ENCODE measurements at places on chromosomes 5 and 9. TPM values are rescaled to one million over a fixed set of nuclear protein-coding genes. Genes with fewer than 3 reads are reported as not detected.

Gene INSL6
- polyA plus RNA-seq = not detected

DNA sequence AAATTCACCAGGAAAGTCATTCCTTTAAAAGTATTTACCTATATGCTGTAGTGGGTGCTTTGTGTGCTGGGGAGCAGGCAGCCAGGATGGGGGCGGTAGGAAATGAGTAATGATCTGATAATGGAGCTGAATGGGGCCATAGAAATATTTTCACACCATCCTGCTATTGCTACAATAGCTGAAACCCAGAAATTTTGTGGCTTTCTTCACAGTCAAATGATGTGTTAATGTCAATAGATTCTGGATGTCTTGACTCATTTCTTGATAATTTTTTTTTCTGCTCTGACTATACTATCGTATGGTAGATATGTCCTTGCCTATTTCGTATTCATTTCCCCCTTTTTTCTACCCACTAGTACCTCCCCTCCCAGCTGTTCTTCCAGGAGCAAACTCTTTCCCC is 59.5 kb downstream of the RORB start:
- no peak overlapping the region for H3K4me3 ChIP-seq
- DNase-seq = no peak
- no peak overlapping the region for H3K27ac ChIP-seq
- H3K36me3 ChIP-seq = no peaks in the 10 kb centered on the region
- peaks cover 2% of the 10 kb centered on the region for H3K27me3 ChIP-seq

- H3K4me1 ChIP-seq = no peaks in the 10 kb centered on the region
- no peaks in the 10 kb centered on the region for H3K36me3 ChIP-seq
- no peak for DNase-seq
- no peaks in the 10 kb centered on the region for H3K27me3 ChIP-seq
- H3K27ac ChIP-seq = no peak overlapping the region
Measured at GRCh38 chr9:90502134-90502533, 140.5 kb downstream of the DIRAS2 start.

- DNase-seq = peak; percentile 17
- H3K4me1 ChIP-seq = peaks cover 38% of the 10 kb centered on the region
- peak overlapping the region; percentile 88 for H3K27ac ChIP-seq
- H3K4me3 ChIP-seq = peak overlapping the region; percentile 90
- no peaks in the 10 kb centered on the region for H3K27me3 ChIP-seq
Measured at GRCh38 chr5:56480705-56481427, 247.7 kb upstream of the ANKRD55 start.

Gene SH3TC2
- not detected for polyA plus RNA-seq

Gene NR6A1
- polyA plus RNA-seq = not detected

Gene CDC25C
- not detected for polyA plus RNA-seq

DNA sequence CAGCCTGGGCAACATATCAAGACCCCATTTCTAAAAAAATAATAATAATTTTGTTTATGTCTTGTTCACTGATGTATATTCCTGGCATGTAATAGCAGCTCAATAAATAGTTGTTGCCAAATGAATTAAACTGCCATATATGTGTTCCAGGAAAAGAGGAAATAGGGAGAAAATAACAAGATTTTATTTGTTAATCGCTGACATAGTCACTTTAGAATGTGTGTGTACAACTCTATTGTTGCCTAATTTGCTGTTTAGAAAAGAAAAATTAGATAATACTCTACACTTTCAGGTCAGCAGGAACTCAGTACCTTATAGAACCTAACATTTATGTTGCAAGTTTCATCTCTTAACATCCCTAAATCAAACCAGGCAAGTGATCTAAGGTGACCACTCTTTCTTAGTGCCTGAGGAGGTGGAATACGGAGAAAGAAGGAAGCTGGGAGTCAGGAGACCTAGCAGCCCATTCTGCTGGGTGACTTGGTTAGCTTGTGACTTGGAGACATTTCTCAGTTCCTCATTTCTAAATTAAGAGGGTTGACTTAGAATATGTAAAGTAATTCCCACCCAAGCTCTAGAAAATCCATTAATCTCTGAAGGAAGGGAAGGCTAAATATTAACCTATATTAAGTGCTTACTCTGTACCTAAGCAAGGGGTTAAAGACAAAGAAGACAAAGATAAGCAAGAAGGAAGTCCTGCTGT is 110.3 kb upstream of the IQGAP2 start:
- H3K36me3 ChIP-seq = no peaks in the 10 kb centered on the region

Gene FBN2
- polyA plus RNA-seq = not detected

DNA sequence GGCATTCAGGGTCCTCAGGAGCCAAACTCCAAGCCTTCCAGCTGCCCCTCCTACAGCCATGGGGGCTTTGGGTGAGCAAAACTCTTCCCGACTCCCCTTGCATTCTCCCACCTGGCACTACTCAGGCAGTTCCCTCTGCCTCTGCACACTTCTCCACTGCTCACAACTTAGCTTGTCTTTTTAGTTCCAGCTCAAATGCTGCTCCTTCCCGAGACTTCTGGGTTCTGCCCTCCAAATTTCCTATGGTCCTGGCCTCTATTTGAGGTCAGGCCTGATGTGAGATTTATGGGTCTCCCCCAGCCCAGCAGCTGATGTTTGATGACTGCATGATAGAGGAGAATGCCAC is 5.7 kb upstream of the SLC25A48 start:
- H3K36me3 ChIP-seq = no peaks in the 10 kb centered on the region
- peaks cover 33% of the 10 kb centered on the region for H3K27me3 ChIP-seq
- peaks cover 4% of the 10 kb centered on the region for H3K4me1 ChIP-seq
- H3K4me3 ChIP-seq = no peak overlapping the region
- no peak for DNase-seq

Gene MLANA
- not detected for polyA plus RNA-seq

DNA sequence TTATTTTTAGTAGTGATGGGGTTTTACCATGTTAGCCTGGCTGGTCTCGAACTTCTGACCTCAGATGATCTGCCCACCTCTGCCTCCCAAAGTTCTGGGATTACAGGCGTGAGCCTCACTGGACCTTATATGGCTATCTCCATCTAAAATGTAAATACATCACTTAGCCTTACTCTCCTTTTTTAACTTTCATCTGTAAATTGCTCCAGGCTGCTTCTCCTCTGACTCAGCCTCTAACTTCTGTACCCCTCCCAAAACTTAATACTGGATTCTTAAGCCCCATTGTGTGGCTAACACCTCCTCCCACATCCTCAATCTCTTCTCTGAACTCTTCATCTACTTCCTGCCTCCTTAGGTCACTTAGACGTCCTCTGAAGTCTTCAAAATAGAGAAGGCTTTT is 4.0 kb downstream of the SNX30 start:
- peaks cover 76% of the 10 kb centered on the region for H3K4me1 ChIP-seq
- peak overlapping the region; percentile 87 for H3K27ac ChIP-seq
- peak overlapping the region; percentile 74 for H3K4me3 ChIP-seq
- no peaks in the 10 kb centered on the region for H3K27me3 ChIP-seq
- H3K36me3 ChIP-seq = no peaks in the 10 kb centered on the region

Gene HAPLN1
- polyA plus RNA-seq = not detected

Gene MARCOL
- not detected for polyA plus RNA-seq

DNA sequence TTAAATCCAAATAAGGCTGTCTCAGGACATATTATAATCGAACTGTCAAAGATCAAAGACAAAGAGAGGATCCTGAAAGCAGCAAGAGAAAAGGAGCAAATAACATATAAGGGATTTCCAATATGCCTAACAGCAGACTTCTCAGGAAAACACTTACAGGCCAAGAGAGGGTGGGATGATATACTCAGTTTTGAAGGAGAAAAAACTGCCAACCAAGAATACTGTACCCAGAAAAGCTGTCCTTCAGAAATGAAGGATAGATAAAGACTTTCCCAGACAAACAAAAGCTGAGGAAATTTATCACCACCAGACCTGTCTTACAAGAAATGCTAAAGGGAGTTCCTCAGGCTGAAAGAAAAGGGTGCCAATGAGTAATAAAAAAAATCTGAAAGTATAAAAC is 16.0 kb downstream of the EGFLAM start:
- no peaks in the 10 kb centered on the region for H3K4me1 ChIP-seq
- DNase-seq = no peak
- no peaks in the 10 kb centered on the region for H3K36me3 ChIP-seq
- peaks cover 12% of the 10 kb centered on the region for H3K27me3 ChIP-seq
- no peak overlapping the region for H3K4me3 ChIP-seq

- no peak overlapping the region for H3K4me3 ChIP-seq
- DNase-seq = no peak
- H3K27ac ChIP-seq = peak overlapping the region; percentile 73
- peaks cover 56% of the 10 kb centered on the region for H3K4me1 ChIP-seq
Measured at GRCh38 chr5:134851307-134851923, 5.6 kb downstream of the C5orf24 start.

DNA sequence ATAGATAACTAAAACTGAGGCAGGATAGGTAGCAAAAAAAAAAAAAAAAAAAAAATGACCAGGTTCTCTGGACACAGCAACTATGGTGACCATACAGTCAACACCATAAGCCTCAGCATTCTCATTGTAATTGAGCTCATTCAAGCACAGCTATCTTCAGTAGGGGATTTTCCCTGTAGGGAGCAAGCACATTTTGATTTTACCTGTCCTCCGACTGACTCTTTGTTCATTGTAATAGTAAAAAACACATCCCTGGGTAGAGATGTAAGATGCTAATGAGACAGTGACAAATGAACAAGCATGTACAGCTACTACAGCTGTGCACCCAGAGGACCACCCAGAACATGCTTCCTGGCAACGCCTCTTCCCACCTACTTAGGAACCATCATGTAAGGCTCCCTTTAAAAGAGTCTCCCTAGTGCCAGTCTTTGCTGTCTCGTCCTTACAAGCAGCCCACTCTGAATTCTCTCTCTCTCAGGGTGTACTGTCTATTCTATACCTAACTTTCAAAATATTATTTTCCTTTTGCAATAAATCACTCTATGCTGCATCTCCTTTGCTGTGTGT is 65.0 kb upstream of the FBXW11 start:
- no peaks in the 10 kb centered on the region for H3K27me3 ChIP-seq
- DNase-seq = no peak
- H3K4me3 ChIP-seq = peak overlapping the region; percentile 41
- peaks cover 52% of the 10 kb centered on the region for H3K4me1 ChIP-seq
- peaks cover 21% of the 10 kb centered on the region for H3K36me3 ChIP-seq

- no peak overlapping the region for H3K27ac ChIP-seq
- H3K27me3 ChIP-seq = no peaks in the 10 kb centered on the region
- H3K36me3 ChIP-seq = peaks cover 4% of the 10 kb centered on the region
- H3K4me1 ChIP-seq = peaks cover 6% of the 10 kb centered on the region
Measured at GRCh38 chr9:6384732-6385131, 28.3 kb upstream of the UHRF2 start.

- H3K4me1 ChIP-seq = no peaks in the 10 kb centered on the region
- no peak overlapping the region for H3K4me3 ChIP-seq
- H3K27me3 ChIP-seq = no peaks in the 10 kb centered on the region
- no peak overlapping the region for H3K27ac ChIP-seq
- no peaks in the 10 kb centered on the region for H3K36me3 ChIP-seq
- no peak for DNase-seq
Measured at GRCh38 chr9:104456831-104457230, 47.2 kb upstream of the OR13F1 start.

- H3K4me3 ChIP-seq = no peak overlapping the region
- no peak overlapping the region for H3K27ac ChIP-seq
- no peak for DNase-seq
- H3K4me1 ChIP-seq = peaks cover 12% of the 10 kb centered on the region
Measured at GRCh38 chr9:76135902-76136301, 245.4 kb downstream of the PCSK5 start.

Gene KCNN2
- not detected for polyA plus RNA-seq

- peaks cover 50% of the 10 kb centered on the region for H3K36me3 ChIP-seq
- H3K4me1 ChIP-seq = peaks cover 8% of the 10 kb centered on the region
- H3K27ac ChIP-seq = no peak overlapping the region
- no peak for DNase-seq
- H3K27me3 ChIP-seq = no peaks in the 10 kb centered on the region
Measured at GRCh38 chr5:169826618-169827017, 153.7 kb downstream of the INSYN2B start.

GRCh38 chr9:15294604-15295003 is 12.4 kb downstream of the TTC39B start:
- no peak for DNase-seq
- H3K27ac ChIP-seq = peak overlapping the region; percentile 96
- H3K4me1 ChIP-seq = peaks cover 36% of the 10 kb centered on the region

Gene LMX1B
- not detected for polyA plus RNA-seq

DNA sequence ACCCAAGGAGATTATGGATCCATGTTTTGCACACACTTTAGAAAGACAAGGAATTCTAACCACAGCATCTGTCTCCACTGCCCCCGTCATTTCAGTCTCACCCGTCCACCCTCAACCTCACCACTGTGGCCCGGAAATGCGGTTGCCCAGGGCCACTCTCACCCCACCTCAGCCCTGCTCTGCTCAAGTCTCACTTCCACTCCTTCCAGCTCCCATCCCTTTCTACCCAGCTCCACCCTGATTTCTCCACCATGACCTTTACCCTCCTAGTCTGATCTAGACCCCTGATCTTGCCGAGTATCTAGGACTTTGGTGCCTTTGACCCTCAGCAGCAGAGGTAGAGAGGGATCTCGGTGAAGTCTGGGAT is 7.2 kb upstream of the KCNIP1 start:
- H3K36me3 ChIP-seq = no peaks in the 10 kb centered on the region
- H3K4me3 ChIP-seq = no peak overlapping the region
- H3K27ac ChIP-seq = no peak overlapping the region
- H3K27me3 ChIP-seq = peaks cover 21% of the 10 kb centered on the region
- no peaks in the 10 kb centered on the region for H3K4me1 ChIP-seq

Gene PCDHA9
- not detected for polyA plus RNA-seq

DNA sequence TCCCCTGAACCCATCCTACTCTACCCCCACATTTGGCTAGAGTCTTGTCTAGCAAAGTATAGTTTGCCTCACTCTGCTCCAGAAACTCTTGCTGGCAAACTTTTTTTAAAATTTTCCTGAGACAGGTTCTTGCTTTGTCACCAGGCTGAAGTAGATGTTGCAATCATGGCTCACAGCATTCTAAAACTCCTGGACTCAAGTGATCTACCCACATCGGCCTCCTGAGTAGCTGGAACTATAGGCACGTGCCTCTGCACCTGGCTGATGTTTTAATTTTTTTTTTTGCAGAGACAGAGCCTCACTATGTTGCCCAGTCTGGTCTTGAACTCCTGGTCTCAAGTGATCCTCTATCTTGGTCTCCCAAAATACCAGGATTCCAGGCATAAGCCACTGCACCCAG is 175.8 kb upstream of the FBXL17 start:
- no peak for DNase-seq
- peaks cover 8% of the 10 kb centered on the region for H3K27me3 ChIP-seq
- no peaks in the 10 kb centered on the region for H3K36me3 ChIP-seq
